ENCODE measurements at places on chromosomes 6 and 20.

GRCh38 chr6:40794586-40794985 is 207.4 kb upstream of the LRFN2 start:
- DNase-seq: no peak

GRCh38 chr20:51163996-51164600 is 141.2 kb upstream of the KCNG1 start:
- no peak for DNase-seq

- DNase-seq: no peak
Observed at GRCh38 chr6:14638435-14638905, 520.9 kb downstream of the CD83 start.

GRCh38 chr6:24060982-24061754 is 64.8 kb upstream of the NRSN1 start:
- DNase-seq: no peak

DNA sequence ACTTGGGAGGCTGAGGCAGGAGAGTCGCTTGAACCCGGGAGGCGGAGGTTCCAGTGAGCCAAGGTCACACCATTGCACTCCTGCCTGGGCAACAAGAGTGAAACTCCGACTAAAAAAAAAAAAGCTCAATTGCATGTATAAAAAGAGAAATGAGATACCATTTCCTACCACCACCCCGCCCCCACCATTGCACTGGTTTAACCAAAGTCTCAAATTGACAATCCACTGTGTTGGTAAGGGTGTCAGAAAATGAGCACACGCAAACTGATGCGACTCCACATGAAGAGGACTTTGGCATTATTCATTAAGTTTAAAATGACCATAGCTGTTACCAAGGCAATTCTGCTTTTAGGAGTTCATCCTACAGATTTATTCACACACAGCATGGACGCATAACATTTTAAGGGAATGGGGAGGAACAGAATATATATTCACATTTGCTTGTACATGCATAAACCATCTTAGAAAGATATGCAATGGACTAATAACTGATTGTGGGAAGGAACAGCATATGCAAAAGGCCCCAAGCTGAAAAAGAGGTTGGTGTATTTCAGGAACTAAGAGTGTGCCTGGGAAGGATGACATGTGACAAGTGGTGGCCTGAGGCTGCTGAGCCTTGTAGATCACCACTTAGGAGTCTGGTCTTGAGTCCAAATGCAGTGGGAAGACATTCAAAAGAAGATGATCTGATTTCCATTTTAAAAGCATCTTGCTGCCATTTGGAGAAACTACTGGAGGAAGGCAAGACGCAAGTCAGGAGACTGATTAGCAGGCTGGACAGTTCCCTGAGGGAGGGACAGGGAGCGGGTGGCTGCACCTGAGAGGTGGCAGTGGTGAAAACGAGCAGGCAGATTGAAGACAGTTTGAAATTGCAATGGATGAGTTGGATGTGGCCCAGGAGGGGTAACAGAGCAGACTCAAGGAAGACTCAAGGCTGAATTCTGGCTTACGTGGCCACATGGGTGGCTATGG is 37.2 kb upstream of the PTPN1 start:
- no peak for DNase-seq

GRCh38 chr20:5195655-5196054 is 68.8 kb downstream of the CDS2 start:
- no peak for DNase-seq

DNA sequence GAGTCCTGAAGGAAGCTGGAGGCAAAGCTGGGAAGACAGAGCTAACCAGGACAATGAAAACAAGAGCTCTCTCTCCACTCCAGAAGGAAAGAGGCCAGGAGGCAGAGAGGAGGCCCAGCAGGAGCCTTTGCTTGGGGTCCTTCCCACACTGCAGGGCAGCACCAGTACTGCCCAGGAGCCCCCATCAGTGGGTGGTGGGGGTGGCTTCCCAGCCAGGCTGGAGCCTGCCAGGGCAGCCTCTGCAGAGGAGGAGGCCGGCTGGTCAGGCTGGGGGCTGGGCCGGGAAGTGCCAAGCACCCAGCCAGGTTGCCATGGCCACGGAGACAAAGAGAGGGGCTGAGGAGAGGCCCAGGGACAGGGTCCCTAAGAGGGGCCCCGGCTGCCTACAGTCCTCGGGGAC is 33.4 kb downstream of the PREX1 start:
- DNase-seq: no peak

GRCh38 chr6:98241630-98242029 is 592.7 kb upstream of the POU3F2 start:
- DNase-seq: no peak

DNA sequence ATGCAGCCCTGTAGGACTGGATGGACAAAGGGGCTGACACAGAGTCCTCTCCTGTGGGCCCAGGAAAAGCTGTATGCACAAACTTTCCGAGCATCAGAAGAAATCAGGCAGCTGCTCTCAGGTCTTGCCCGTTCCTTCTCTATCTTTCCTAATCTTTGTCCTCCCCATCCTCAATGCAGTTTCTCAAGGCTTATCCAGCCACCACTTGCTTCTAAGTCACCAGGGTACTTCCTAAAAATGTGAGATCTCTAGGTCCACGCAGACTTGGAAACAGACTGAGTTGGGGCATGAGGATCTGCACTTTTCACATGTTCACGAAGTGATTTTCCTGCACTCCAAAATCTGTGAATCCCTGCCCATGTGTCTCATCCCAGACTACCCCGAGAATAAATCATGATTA is 394.5 kb upstream of the SLC35B3 start:
- no peak for DNase-seq

GRCh38 chr6:170372380-170373325 is 66.1 kb downstream of the FAM120B start:
- DNase-seq: no peak

DNA sequence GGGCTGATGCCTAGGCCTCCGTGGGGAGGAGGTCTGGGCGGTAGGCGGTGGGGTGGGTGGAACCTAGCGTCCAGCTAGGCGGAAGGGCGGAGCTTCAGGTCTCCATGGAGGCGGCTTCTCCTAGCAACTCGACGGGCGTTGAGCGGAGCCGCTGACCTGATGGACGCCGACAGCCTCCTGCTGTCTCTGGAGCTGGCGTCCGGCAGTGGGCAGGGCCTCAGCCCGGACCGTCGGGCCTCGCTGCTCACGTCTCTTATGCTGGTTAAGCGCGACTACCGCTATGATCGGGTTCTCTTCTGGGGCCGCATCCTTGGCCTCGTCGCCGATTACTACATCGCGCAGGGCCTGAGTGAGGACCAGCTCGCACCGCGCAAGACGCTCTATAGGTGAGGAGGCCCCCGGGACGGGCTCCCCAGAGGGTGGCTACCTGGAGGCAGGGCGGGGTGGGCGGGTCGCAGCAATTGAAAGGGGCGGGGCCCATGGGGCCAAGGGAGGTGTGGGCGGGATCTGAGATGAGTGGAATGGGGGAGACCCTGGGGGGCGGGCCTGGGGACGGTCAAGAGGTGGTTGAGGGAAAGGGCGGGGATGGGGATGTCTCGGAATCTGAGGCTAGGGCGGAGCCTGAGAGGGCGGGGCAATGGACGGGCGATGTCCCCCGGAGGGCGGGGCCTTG is at the start of gene RSPH9:
Gene RSPH9, plus strand, starts transcription at position 97 of the 673 bp plus-strand sequence. Its CDS starts 63 bp downstream, at position 160.
- DNase-seq: peak; percentile 42

DNA sequence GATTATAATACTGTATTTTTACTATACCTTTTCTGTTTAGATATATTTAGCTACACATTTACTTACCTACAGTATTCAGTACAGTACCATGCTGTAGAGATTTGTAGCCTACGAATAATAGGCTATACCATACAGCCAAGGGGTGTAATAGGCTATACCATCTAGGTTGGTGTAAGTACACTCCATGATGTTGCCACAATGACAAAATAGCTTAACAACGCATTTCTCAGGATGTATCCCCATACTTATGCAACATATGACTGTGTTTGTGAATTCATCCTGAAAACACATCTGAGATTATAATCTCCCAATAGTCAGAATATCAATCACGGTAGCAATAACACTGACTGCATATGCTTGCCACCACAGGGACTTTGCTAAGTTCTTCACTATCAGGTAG is 20.7 kb downstream of the B4GALT5 start:
- no peak for DNase-seq

- DNase-seq: no peak
Observed at GRCh38 chr20:25024171-25024570, 31.6 kb upstream of the APMAP start.

GRCh38 chr6:131894493-131895424 is 56.4 kb downstream of the CCN2 start:
- no peak for DNase-seq

DNA sequence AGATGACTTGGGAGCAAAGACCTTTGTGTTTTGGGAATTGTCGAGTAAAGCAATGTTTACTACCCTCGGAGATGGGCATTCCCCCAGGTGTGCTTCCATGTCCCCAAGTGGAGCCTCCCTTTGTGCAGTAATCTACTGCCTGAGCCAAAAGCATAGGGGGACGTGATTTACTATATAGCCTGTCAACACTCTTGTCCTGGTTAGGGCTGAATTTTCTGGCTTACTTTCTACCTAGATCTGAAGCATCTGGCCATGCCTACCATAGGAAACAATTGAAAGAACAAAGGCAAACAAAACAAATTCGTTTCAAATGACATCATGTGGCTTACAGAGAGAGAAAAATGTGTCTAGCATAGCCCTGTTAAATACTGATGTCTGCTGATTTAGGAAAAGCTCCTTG is 350.6 kb downstream of the SAMD5 start:
- DNase-seq: no peak

GRCh38 chr6:157224951-157225574 is 98.3 kb downstream of the TMEM242 start:
- no peak for DNase-seq

GRCh38 chr6:169933251-169933821 is 181.9 kb downstream of the ERMARD start:
- no peak for DNase-seq

DNA sequence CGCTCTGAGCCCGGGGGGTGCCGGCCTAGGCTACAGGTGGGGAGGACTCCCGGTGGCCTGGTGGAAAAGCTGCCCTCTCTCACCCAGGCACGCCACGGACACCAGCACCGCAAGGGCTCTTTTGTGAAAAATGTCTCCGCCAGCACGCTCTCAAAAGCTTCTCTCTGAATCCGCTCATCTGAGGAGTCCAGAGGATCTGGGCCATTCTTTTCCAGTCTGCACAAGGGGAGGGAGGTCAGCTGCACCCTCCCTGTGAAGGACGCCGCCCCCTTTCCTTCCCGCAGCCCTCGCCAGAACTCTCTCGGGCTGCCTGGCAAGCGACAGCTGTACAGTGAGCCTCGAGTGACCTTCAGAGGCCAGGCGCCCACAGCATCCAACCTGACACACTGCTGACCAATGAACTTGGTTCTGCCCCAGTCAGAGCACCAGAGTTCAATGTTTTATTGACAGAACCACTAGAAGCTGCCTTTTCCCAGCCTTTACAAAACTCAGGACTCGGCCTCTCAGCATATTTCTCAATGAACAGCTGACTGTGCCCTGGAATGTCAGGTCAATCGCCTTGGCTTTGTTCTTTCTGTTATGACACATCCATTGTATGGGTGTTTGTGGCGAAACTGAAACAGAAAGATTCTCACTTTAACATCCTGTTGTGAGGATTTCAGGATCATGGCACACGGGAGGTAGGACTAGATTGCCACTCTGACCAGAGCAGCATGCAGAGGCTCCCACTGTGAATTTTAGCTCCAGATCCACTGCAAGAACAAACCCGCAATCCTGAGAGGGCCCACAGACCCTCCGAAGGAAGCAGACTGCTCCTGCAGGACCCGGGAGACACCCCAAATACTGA is 26.7 kb downstream of the SERPINB9 start:
- peak; percentile 63 for DNase-seq

- no peak for DNase-seq
Observed at GRCh38 chr6:26452631-26453235, 5.0 kb upstream of the BTN2A1 start.

DNA sequence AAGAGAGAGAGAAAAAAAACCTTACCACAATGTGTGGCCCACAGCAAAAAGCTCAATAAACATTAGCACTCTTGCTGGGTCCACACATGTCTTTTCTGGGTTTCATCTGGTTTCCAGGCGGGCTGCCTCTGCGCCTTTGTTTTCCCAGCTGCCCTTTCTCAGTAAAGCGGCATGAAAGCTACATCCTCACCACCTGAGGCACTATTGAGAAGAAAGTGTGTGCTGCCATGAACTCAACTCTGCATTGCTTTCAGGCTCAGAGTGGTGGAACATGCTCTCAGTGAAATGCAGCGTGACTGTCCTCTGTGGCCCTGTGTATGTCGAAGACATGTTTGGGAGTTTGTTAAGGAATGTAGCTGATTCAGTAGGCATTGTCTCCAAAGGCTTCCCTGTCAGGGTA is 102.3 kb downstream of the LYRM2 start:
- no peak for DNase-seq

DNA sequence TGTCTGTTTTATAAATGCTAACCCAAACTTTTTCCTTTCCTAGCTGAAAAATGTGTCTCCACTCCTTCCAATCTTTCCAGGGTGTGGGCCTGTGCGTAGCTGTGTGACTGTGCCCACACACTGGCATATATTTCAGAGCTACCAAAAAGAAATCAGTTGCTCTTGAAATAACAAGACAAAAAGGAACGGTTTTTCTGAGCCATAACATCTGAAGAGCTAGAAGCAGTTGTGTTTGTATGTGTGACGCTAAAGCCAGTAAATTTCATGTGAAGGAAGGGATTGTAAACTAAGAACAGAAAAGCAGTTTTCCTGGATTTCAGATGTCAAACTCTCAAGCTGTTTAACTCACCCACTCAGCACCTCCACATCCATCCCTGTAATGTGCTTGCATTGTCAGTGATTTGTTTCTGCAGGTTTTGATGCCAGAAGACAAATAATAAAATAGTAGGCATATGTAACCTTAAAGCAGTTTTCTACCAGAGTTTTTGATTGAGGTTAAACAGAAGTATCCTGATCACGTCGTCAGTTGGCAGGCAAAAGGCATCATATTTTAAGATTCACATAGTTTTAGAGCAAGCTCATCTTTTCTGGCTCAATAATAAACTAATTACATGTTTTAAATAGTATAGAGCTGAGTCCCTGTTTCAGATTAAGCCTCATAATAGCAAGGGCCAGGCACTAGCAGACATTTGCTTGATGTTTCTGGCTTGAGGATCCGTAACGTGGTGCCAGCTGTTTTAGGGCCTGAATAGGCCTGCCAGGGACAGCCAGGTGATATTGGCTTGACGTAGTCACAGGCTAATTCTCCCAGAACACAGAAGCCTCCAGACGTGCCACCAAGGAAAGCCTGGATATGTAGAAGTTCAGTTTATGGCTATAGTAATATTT is 90.9 kb downstream of the FOXO3 start:
- no peak for DNase-seq

DNA sequence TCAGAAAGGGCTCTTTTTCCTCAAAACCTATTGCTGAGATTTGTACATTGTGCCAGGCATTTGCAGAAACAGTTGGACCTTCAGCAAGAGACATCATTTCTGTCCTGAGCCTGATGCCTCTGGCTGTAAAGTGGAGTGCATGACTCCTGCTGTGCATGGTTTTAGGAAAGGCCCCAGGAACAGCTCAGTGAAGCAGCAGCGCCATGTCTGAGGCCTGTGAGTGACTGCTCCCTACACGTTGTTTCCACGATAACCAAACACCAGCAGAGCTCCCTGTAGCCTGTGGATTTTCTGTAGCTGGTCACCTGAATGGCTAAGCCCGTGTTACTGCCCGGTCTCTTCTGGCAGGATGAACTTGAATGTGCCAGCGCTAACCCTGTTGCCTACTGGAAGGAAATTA is 232.5 kb downstream of the TFAP2C start:
- no peak for DNase-seq

- no peak for DNase-seq
Observed at GRCh38 chr6:132000296-132000695, 49.1 kb upstream of the CCN2 start.

GRCh38 chr6:92710048-92710447 is 709.3 kb downstream of the EPHA7 start:
- DNase-seq: no peak

GRCh38 chr6:138429761-138430160 is 25.7 kb downstream of the HEBP2 start:
- no peak for DNase-seq

GRCh38 chr6:114315831-114316595 is 26.8 kb downstream of the HS3ST5 start:
- no peak for DNase-seq

Data from tibial nerve (tissue), 4 donors.